ENCODE measurements at places on chromosomes 7 and 10.
A peak's percentile ranks its signal among the peaks of the same experiment; 100 is the strongest.

DNA sequence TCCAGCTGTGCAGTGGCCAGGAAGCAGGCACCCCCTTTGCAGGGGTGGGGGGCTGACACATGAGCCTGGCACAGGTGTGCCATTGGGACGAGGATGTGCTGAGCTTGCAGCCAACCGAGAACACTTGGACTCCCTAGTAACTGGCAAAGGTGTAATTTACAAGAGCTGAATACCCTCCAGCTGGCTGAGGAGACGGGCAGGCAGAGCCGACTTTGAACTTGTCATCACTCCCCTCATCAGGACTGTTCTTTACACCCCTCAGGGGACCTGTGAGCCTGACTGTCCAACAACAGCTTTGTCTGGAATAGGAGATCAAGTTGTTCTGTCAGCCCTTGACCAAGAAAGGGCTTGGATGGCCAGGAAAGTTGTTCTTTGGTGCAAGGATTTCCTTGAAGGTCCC lies 61.2 kb downstream of the CDH23 start:
- DNase-seq, result no peak

- DNase-seq, result no peak
Observed at GRCh38 chr10:87838650-87839049, 20.6 kb upstream of the ATAD1 start.

DNA sequence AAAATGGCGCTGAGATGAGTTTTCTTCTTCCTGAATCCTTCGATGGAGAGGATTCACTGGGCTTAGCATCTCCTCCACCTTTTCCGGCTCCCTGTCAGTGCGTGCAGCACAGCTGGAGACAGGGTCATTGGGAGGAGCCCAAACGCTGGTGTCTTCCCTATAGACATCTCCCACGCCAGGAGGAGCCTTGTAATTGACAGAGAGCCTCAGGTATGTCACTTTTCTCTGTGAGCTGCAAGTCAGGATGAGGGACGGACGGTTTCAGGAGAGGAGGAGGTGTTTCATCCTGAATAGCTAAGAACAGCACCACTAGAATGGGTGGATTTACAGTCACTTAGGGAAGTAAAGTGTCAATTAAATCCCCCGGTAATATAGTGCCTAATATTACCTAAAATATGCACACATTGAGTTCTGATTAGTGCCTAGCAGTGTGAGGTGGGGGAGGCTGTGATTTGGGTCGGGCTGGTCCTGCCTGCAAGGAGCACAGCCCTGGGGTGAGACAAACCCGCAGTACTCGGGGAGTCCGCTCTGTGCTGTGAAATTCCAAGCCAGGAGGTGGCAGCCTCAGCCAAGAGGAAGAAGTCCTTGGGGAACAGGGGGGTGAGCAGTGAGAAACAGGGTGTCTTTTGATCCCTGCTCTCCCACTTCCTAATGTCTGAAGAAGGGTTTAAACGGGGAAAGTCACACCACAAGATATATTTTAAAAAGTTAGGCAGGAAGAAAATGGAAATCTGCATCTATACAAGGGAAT lies 28.2 kb downstream of the IL15RA start:
- no peak for DNase-seq

- no peak for DNase-seq
Observed at GRCh38 chr10:124214610-124215375, 121.4 kb upstream of the CHST15 start.

GRCh38 chr10:97153270-97153850 lies 32.4 kb downstream of the SLIT1 start:
- DNase-seq, result no peak

DNA sequence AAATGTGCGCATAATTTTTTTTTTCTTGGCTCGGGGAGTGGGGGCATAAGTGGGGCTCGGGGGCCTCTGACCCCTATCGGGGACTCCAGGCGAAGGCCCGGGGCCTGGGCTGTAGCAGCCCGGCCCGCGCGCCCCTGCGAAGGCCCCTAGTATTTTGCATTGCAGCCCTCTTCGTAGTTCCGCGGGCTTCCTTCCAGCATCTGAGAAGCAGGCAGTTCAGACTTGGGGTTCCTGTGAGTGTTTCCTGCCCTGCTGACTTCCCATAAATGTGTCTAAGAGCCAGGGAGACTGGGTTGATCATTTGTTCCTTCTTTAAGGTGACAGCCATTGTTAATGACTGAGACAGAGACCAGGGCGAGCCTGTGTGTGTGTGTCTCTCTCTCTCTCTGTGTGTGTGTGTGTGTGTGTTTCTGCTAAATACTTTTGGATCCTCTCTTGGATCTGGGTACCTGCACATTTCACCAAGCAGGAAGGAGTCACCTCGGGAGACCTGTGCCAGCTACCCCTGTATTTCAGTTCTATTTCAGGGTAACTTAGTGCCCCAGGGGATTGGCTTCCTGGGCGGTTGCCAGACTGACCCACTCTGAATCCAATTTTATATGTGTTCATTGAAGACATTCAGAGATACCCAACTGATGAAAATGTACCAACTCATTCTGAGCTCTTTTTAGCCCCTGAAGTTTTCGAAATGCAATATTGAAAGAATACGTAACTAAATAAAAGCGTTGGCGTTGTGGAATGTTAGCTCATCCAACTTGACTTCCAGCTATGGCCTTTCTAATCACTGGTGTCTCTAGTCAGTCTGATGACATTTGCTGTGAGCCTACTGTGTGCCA lies 805 bp downstream of the MSRB2 start:
- DNase-seq, result no peak

DNA sequence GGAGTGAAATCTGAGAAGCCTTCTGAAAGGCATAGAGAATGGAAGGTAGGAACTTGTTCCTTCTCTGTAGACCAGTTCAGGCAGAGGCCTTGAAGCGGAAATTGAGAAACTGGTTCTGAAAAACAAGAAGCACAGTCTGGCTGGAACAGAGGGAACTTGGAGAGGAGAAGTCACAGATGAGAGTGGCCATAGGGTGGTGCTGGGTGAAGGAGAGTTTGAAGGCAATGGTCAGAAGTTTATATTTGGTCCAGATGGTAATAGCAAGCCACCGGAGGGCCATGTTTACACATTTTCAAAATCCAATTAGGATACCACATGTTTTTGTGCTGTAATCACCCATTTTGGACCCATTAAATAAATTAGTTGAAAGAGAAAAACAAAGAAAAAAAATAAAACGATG lies 692.5 kb downstream of the INHBA start:
- no peak for DNase-seq

DNA sequence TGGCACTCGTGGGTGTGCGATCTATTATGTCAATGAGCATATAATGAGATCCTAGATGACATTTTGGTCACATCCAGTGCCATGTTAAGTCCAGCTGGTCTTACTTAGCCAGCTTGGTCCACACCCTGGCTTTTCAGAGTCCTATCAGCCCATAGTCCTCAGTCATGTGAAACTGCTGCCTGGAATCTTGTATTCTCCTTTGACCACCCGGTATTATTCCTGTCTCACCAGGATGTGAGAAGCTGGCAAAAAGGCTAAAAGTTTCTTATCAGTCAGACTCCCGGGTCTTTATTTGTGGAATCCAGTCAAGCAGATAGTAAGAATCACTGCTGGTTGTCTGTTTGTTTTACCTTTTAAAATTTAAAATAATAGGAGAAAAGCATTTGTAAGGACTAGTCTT lies 705.6 kb upstream of the GHITM start:
- no peak for DNase-seq

DNA sequence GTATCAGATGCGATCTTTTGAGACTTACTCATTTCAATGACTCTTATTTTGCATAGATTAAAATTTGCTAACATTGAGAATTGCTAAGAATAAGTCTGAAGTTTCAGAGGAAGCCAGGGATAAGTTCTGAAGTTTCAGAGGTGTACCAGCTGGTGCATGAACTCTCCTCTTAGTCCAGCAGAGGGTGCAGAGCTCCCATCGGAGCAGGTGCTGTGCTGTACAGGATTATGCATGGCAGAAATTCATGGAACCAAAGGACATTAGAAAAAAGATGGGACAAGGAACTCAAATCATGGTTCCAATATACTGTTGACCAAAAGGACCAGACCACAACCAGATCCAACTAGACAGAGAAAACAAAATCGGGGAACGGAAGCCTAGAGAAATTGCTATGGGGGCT lies 41.9 kb downstream of the MGAM2 start:
- no peak for DNase-seq

- DNase-seq, result no peak
Observed at GRCh38 chr7:100649826-100650565, 6.3 kb downstream of the ACTL6B start.

- peak; percentile 8 for DNase-seq
Observed at GRCh38 chr10:16828114-16828568, 10.9 kb upstream of the RSU1 start.

DNA sequence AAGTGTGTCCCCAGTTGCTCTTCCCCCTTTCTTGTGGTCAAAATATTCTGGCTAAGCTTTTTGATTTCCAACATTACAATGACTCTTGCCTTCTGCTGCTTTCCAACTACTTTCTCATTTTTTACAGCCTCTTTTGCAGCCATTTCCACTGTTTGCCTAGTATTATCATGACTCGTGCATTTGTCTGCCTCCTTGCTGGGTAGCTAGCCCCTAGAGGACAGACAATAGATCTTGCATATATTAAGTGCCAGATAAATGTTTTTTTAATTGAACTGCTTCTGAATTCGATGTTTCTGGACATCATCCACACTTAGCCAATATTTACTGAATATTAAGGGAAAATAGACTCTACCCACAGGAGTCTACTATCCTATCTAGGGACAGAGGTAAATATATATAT lies 124.5 kb downstream of the POU6F2 start:
- DNase-seq, result no peak

DNA sequence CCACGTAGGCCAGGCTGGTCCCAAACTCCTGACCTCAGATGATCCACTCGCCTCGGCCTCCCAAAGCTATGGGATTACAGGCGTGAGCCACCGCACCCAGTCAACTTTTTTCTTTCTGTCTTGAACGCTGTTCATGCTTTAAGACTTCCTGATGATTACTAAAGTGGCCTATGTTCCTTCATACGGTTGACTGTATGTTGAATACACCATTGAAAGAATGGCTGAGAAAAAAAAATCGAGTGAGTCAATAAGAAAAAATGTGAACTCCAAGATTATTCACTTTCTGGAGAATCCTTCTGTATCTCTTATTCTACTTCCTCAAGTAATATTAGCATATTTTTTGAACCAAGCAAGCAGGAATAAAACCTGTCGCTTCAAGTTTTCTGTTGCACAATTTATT lies 955.0 kb downstream of the GATA3 start:
- no peak for DNase-seq

GRCh38 chr10:75640803-75641202 lies 209.4 kb downstream of the LRMDA start:
- no peak for DNase-seq

- no peak for DNase-seq
Observed at GRCh38 chr10:30456266-30456665, 22.3 kb downstream of the MAP3K8 start.

GRCh38 chr7:106239406-106239805 lies 45.4 kb downstream of the NAMPT start:
- DNase-seq, result no peak

- no peak for DNase-seq
Observed at GRCh38 chr10:30675791-30676718, 46.5 kb upstream of the LYZL2 start.

DNA sequence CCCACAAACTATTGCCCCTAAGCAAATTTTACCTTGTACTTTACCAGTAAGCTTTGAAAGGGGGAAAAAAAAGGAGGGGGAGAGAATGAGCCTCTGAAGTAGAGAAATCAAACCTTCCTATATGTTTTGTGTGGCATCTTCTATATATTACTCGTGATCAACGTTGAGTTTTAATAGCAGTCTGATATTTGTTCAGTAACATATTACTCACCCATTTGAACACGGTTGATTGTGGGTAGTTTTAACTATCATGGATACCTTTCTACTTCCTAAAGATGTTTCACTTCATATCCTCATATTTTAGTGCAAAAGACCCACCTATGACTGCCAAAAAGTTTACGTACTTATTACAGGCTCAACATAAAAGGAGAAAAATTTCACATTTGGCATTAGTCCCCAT lies 54.5 kb downstream of the CCDC6 start:
- no peak for DNase-seq

GRCh38 chr7:26718063-26718462 lies 146.3 kb downstream of the SKAP2 start:
- no peak for DNase-seq

GRCh38 chr7:90484706-90485105 lies 15.3 kb downstream of the PTTG1IP2 start:
- no peak for DNase-seq

DNA sequence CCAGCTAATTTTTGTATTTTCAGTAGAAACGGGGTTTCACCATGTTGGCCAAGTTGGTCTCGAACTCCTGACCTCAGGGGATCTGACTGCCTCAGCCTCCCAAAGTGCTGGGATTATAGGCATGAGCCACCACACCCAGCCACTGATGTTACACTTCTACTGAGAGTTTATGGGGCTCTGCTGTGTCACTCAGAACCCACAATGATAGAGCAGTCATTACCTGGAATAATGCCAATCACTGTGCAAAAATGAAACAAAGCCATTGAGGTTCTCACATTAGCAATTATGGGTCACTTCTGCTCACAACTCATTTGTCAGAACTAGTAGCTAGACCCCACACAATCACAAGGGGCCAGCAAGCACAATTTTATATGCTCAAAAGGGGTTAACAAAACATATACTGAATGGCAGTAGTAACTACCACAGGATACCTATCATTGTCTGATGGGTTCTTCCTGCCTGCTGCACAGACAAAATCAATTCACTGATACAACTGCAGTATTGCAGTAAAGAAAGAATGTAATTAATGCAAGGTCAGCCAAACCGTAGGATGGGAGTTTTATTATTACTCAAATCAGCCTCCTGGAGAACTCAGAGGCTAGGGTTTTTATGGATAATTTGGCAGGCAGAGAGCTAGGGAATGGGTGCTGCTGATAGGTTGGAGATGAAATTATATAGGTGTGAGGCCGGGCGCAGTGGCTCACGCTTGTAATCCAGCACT lies 72.1 kb upstream of the TRIM24 start:
- no peak for DNase-seq

DNA sequence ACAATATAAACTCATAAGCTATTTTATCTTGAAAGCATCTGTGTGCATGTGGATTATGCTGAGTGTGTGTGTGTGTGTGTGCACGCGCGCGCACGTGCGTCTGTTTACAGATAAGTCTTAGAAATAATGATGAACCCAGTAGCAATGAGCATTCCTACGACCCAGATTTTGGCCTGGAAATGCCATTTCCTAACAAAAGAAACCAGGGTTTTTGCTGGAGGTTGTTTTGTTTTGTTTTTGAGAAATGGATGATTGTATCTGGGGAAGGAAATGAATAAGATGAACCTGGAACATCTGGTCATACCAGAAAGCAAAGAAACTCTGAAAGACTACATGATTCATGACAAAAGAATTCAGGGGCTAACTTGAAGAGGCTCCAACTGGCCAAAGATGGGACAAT lies 22.1 kb upstream of the LMOD2 start:
- DNase-seq, result no peak

GRCh38 chr10:35940141-35941041 lies 298.3 kb upstream of the FZD8 start:
- DNase-seq, result no peak

- no peak for DNase-seq
Observed at GRCh38 chr10:6579183-6579903, 733 bp downstream of the PRKCQ start.

DNA sequence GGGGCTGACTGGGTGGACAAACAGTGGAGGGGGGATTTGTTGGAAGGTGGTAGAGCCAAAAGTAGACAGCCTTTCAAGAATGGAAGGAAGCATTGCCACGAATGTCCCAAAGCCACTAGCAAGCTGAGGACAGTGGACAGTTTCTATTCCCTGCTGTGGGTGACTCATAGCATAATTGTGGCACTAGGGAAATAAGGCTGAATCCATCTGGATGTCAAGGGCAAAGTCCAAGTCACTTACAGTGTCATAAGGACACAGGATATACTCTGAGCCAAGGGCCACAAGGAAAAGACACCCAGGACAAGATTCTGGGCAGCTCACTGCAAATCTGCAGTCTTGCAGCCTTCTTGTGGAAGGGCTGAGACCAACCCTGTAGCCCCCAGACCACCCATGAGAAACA lies 79.7 kb downstream of the FRMPD2 start:
- no peak for DNase-seq
